Caki2 (cell line): ENCODE measurements at places on chromosomes 12 and 14. TPM values are rescaled to one million over a fixed set of nuclear protein-coding genes. Genes with fewer than 3 reads are reported as not detected.

GRCh38 chr12:93373961-93374656, 3.6 kb upstream of the NUDT4 start:
- no peak for DNase-seq

DNA sequence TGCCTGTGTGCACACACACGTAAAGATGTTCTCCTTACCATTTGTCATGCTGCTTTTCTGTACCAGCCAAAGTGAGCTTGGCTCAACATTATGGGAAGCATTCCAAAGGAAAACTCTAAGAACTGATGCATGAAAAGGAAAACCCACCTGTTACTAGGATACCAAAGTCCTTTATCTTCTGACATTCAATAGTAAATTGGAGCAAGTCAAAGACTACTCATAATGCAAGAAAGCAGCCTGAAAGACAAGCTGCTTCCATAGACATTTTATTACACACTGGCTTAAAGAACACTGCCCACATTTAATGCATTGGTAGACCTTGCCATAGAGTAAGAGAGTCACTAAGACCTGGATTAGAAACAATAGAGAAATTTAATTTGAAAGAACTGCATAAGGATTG, 159.0 kb downstream of the LRIG3 start:
- no peak for DNase-seq

GRCh38 chr12:96197503-96198272, 3.5 kb downstream of the ELK3 start:
- DNase-seq: peak; percentile 81

DNA sequence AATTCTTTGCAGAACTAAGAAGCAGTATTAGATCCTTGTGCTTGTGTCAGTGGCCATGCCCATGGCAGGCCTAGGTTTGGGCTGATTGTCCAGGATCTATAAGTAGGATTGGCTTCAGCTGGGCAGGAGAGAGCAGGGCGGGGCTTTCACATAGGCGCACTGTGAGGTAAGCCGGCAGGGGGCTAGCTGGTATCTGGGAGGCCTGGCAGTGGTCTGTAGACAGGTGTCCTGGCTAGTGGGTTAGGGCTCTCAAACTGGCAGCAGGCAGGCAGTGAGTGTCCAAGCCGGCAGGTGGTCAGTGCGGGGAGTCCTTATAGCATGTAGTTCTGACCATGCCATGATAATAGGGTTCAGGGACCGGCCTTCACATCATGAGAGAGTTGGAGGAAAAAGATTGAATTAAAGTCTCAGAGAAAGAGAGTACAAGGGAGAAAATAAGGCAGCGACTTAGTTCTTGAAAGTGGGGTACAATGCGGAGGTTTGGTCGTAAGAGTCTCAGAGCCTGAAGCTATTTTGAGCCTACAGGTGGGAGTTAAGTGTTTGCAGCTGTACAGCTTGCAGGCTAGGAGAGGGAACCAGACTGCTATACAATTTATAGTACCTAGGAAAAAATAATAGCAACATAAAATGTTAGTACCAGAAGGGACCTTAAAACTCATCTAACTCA, 137.4 kb downstream of the TPH2 start:
- no peak for DNase-seq

DNA sequence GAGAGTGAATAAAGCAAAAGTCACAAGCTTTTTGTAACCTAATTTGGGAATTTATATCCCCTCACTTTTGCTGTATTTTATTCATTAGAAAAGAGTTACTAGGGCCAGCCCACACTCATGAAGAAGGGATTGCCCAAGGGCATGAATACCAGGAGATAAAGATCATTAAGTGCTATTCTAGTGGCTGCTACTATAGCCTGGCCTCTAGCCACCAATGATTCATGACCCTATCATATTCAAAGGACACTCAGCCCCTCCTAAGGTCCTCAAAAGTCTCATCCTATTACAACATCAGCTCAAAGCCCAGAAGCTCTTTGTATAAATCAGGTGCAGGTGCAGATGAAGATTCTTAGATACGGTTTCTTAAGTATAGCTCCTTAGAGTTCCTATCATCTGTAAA, 518.1 kb downstream of the TRHDE start:
- no peak for DNase-seq

- no peak for DNase-seq
Measured at GRCh38 chr14:69358233-69358963, 39.7 kb downstream of the ERH start.

- peak; percentile 68 for DNase-seq
Measured at GRCh38 chr12:68479896-68480291, 130.8 kb upstream of the RAP1B start.

DNA sequence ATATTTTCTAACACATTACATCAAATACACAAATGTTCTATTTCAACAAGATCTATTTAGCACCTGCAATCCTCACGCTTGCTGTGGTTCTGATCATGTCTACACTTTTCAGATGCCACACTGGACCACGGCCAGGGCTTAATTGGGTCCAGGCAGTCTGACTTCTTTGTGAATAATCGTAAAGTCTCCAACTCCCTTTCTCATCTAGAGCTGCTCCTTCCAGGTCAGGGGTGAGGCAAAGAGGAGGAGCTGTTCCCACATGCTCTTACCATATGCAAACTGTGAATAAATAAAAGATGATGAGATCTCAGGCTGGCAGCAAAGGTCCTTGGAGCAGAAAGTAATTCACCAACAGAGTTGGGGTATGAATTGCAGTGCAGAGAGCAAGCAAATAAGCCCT, 316.6 kb downstream of the GLT1D1 start:
- no peak for DNase-seq

DNA sequence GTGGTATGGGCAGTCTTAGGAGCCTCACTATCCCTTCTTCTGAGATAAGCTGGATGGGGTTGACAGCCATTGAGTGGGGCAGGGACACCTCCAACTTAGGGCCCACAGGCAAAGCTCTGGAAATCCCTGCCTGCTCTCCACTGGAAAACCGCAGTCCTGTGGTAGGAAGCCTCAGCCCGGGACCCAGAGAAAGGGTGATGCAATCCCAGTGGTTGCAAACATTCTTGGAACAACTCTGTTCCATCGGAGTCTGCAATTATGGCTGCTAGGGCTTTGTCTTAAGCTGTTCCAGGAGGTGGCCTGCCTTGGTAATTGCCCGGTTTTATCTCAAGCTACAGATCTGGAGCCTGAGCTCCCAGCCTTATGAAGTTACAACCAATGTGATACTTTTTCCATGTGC, 133.4 kb downstream of the DICER1 start:
- no peak for DNase-seq

ALDH1L2 gene
- 1.2 and 1.3 TPM in 2 replicates for total RNA-seq

ADGRD1 gene
- total RNA-seq: not detected in 2 replicates

CLEC7A gene
- not detected in 2 replicates for total RNA-seq

ZDHHC22 gene
- total RNA-seq: 0.03 TPM in 1 of 2 replicates, not detected in the other

LRP6 gene
- total RNA-seq: 23.3 and 27.7 TPM in 2 replicates

HOXC4 gene
- total RNA-seq: 0.61 and 1.0 TPM in 2 replicates

TUBA1B gene
- total RNA-seq: 3,617 and 4,414 TPM in 2 replicates
